Progenitor cell of endocrine pancreas (in vitro differentiated cells): ENCODE measurements at places on chromosomes 1 and 21. TPM values are rescaled to one million over a fixed set of nuclear protein-coding genes. Genes with fewer than 3 reads are reported as not detected.

The TNNI3K gene
- total RNA-seq = not detected in 2 replicates

- DNase-seq = no peak
Observed at GRCh38 chr1:152667648-152668047, 4.5 kb downstream of the LCE2D start.

The SPATA21 gene
- not detected in 2 replicates for total RNA-seq

The PDC gene
- not detected in 2 replicates for total RNA-seq

GRCh38 chr1:55478742-55479141 is 263.6 kb upstream of the USP24 start:
- DNase-seq = no peak

- DNase-seq = no peak
Observed at GRCh38 chr1:10306435-10306834, 92.4 kb upstream of the PGD start.
